ENCODE measurements at places on chromosomes 4 and X. TPM values are rescaled to one million over a fixed set of nuclear protein-coding genes. Genes with fewer than 3 reads are reported as not detected.

FAM236B gene
- total RNA-seq = not detected

PDZD4 gene
- 0.29 TPM for total RNA-seq

GPR82 gene
- not detected for total RNA-seq

PIR gene
- 10.3 TPM for total RNA-seq

MUC7 gene
- total RNA-seq = not detected

F8A2 gene
- total RNA-seq = not detected

CTAG1B gene
- total RNA-seq = not detected

MAGEB2 gene
- total RNA-seq = not detected

GPRASP1 gene
- total RNA-seq = 2.0 TPM

HS3ST1 gene
- 0.21 TPM for total RNA-seq

PRRG3 gene
- total RNA-seq = not detected

GABRB1 gene
- total RNA-seq = not detected

ZMAT1 gene
- not detected for total RNA-seq

DUX4 gene
- total RNA-seq = not detected

CHRDL1 gene
- total RNA-seq = not detected

PROM1 gene
- not detected for total RNA-seq

ANKRD50 gene
- 47.6 TPM for total RNA-seq

SHROOM2 gene
- total RNA-seq = 1.2 TPM

CSAG1 gene
- not detected for total RNA-seq

MGARP gene
- total RNA-seq = not detected

SHROOM3 gene
- 15.7 TPM for total RNA-seq

P2RY4 gene
- 0.20 TPM for total RNA-seq

CTAG2 gene
- not detected for total RNA-seq

ZCCHC18 gene
- not detected for total RNA-seq

SHISA3 gene
- total RNA-seq = not detected

PLAC8 gene
- total RNA-seq = 3.3 TPM

HTN3 gene
- not detected for total RNA-seq

S100G gene
- not detected for total RNA-seq

DRD5 gene
- total RNA-seq = not detected

FAM9C gene
- not detected for total RNA-seq

SRD5A3 gene
- total RNA-seq = 26.1 TPM

AFM gene
- total RNA-seq = not detected

LANCL3 gene
- total RNA-seq = 0.54 TPM

NUP62CL gene
- 7.3 TPM for total RNA-seq

PRDX4 gene
- total RNA-seq = 157 TPM

RAB40A gene
- 0.17 TPM for total RNA-seq

XPNPEP2 gene
- not detected for total RNA-seq

SPOCK3 gene
- not detected for total RNA-seq

CYTL1 gene
- total RNA-seq = not detected

CXXC4 gene
- not detected for total RNA-seq

PDE5A gene
- 0.71 TPM for total RNA-seq

CDS1 gene
- 11.5 TPM for total RNA-seq

SMARCA1 gene
- total RNA-seq = 1.7 TPM

GLUD2 gene
- 0.32 TPM for total RNA-seq

CCNQ gene
- 21.7 TPM for total RNA-seq

HTN1 gene
- not detected for total RNA-seq

SPANXN1 gene
- total RNA-seq = not detected

APOOL gene
- total RNA-seq = 33.8 TPM

PAGE2 gene
- total RNA-seq = not detected

NEUROG2 gene
- total RNA-seq = not detected

SPARCL1 gene
- not detected for total RNA-seq

GAGE1 gene
- not detected for total RNA-seq
